Effector memory CD8-positive, alpha-beta T cell (primary cell): ENCODE measurements at places on chromosomes 11 and 22.

DNA sequence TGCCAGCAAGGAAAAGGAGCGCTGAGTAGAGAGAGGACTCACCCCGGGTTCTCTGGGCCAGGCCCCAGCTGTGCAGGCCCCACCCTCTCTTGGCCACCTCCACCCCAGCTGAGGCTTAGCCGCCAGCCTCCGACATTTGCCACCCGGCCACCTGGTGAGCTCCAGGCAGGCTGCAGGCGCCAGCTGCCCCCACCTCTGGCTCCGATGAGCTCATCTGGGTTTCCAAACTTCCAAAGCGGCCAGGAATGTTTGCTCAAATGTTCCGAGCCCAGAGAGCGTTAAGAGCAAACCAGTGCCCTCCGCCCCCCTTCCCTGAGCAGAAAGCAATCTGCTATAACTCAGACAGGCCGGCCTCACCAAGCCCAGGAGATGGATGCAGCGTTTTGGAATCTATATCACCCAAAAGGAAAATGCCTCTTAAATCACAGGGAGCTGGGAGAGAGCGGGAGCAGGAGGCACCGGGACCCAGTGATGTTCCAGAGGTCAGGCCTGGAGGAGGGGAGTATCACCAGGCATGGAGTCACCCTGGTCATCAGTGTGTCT, 9.1 kb upstream of the MN1 start:
- H3K27ac ChIP-seq: no peak overlapping the region
- no peaks in the 10 kb centered on the region for H3K36me3 ChIP-seq
- no peak for DNase-seq
- H3K4me1 ChIP-seq: peaks cover under 1% of the 10 kb centered on the region

GRCh38 chr11:103024086-103024485, 67.9 kb downstream of the DCUN1D5 start:
- no peaks in the 10 kb centered on the region for H3K36me3 ChIP-seq
- no peak for DNase-seq
- H3K4me3 ChIP-seq: no peak overlapping the region

DNA sequence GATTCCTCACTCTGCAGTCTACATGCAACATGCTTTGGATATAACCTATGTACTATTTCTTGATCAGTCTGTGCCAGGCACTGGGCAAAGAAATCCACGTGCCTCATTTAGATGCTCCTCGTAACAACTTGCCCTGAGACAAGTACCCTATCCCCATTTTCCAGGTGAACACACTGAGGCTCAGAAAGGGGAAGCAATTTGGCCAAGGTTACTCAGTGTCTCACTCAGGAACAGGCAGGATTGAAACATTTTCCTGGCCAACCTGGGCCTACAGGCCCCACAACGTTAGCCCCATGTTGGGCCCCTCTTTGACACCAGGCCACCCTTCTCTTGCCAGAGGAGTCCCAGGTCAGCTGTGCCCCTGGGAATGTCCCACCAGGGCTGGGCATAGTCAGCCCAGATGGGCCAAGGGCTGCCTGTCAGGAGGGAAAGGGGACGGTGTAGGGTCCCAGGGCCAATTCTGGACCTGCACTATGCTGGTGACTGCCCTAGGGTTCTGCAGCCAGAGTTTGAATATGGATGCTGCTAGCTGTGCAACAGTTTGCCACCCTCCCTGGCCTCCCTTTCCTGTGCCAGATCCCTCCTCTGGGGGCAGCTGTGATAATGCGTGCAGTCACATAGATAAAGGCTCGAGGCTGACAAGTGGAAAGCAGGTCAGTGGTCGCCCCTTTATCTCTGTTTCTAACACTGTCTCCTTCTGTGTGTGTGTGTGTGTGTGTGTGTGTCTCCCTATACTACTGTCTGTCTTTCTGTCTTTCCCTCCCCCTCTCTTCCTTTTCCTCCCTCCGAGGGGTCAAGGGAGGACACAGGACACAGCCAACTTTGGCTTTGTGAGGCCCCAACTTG, 10.4 kb upstream of the EMID1 start:
- H3K4me3 ChIP-seq: no peak overlapping the region
- no peak overlapping the region for H3K27ac ChIP-seq
- H3K4me1 ChIP-seq: no peaks in the 10 kb centered on the region
- DNase-seq: no peak
- H3K36me3 ChIP-seq: peaks cover 4% of the 10 kb centered on the region
- no peaks in the 10 kb centered on the region for H3K27me3 ChIP-seq

- no peaks in the 10 kb centered on the region for H3K4me1 ChIP-seq
- DNase-seq: no peak
- H3K4me3 ChIP-seq: no peak overlapping the region
- no peak overlapping the region for H3K27ac ChIP-seq
Observed at GRCh38 chr11:32704261-32704660, 90.2 kb downstream of the CCDC73 start.

DNA sequence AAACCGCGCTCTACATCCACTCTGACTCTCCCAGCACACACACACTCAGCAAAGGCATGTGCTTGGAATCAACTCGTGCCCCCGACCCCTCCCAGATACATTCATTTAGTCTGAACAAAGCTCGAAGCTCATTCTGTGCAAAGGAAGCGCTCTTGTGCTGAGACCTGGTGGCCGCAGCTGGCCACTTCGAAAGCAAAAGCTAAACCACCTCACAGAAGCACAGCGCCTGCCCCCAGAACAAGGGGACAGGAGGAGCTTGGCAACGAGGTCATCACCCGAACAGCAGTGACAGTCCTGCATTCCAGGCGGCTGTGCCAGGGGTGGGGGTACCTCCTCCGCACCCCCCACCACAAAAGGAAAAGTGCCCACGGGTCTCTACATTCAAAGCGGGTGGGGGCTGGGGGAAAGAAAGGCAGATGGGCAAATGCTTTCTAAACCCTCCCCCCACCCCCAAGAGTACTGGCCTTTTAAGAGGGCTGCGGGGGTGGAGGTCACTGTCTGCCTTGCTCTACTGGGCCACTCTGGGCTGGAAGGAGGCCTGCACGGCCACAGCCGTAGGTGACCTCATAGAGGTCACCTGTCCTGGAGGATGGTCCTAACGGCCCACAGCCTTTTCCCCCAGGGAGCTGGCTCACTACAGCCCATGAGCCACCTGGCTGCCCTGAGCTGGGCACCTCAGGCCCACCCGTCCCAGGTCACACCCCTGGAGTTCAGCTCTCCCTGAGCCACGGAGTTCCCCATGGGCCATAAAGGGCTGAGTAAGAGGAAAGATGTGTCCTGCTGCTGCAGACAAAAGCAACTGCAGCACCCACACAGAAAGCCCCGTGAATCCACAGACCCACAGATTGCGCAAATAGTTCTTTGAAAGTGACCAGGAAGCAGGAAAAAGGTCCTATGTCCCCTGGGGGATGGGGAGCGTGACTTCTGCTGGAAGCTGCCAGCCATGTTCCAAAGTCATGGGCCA, 21.3 kb downstream of the CBX7 start:
- H3K4me3 ChIP-seq: no peak overlapping the region
- H3K27me3 ChIP-seq: no peaks in the 10 kb centered on the region
- peaks cover 4% of the 10 kb centered on the region for H3K4me1 ChIP-seq
- no peak for DNase-seq
- peaks cover 7% of the 10 kb centered on the region for H3K36me3 ChIP-seq
- H3K27ac ChIP-seq: peak overlapping the region; percentile 61

DNA sequence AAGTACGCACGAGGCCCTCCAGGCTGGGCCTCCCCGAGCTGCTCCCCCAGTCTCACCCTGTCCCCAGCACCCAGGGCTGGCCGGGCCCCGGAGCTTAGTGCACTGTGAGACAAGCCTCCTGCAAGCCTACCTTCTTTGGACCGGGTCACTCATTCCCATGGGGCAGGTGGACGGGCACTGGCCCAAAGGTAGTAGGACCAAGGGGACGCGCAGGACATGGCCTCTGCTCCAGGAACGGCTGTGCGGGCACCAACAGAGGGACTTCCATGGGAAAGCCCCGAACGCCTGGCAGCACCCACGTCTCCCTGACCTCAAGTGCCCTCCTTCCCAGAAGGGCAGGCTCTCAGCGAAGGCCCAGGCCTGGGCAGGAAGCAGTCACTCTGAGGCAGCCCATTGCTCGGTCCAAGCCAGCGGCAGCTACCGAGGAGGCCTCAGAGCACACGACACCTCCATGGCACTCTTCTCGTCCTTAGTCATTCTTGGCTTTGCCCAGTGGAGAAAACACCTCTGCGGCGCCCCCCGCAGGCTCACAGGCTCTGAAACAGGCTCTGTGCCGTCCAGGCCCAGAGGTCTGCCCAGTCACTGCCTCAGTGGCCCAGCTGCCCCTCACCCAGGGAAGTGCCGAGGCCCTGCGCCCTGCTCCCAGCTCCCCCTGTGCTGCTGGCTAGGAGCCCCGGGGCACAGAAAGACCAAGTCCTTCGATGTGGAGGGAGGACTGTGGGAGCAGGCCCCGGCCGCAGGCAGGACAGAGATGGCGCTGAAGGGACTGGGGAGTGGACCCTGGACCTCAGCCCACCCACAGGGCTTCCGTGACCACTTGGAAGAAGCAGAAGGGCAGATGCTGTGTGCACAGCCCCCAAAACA, 3.8 kb downstream of the MOB2 start:
- peak overlapping the region; percentile 87 for H3K27ac ChIP-seq
- no peak overlapping the region for H3K4me3 ChIP-seq
- DNase-seq: no peak
- H3K36me3 ChIP-seq: peaks cover 33% of the 10 kb centered on the region
- no peaks in the 10 kb centered on the region for H3K27me3 ChIP-seq

GRCh38 chr22:19516378-19517170, 7.6 kb downstream of the CLDN5 start:
- no peak for DNase-seq
- H3K27me3 ChIP-seq: peaks cover under 1% of the 10 kb centered on the region
- no peak overlapping the region for H3K4me3 ChIP-seq

DNA sequence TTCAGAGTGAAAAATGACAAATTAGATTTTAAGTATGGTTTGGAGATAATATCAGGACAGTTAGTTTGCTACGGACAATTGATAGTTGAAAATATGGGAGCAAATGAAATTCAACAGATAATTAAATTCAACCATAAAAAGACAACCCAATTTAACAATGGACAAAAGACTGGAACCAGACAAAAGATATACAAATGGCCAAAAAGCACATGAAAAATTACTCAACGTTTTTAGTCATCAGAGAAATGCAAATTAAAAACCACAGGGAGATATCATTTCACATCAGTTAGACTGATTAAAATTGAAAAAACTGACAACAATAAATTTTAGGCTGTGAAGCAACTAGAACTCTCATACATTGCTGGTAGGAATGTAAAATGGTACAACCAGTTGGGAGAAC, 27.2 kb downstream of the SIK2 start:
- H3K4me3 ChIP-seq: no peak overlapping the region
- peaks cover 7% of the 10 kb centered on the region for H3K4me1 ChIP-seq
- H3K27ac ChIP-seq: no peak overlapping the region
- no peaks in the 10 kb centered on the region for H3K27me3 ChIP-seq
- DNase-seq: no peak

GRCh38 chr11:82560836-82561235, 172.8 kb downstream of the FAM181B start:
- H3K27ac ChIP-seq: no peak overlapping the region
- no peaks in the 10 kb centered on the region for H3K4me1 ChIP-seq
- DNase-seq: no peak
- H3K27me3 ChIP-seq: no peaks in the 10 kb centered on the region
- H3K4me3 ChIP-seq: no peak overlapping the region

DNA sequence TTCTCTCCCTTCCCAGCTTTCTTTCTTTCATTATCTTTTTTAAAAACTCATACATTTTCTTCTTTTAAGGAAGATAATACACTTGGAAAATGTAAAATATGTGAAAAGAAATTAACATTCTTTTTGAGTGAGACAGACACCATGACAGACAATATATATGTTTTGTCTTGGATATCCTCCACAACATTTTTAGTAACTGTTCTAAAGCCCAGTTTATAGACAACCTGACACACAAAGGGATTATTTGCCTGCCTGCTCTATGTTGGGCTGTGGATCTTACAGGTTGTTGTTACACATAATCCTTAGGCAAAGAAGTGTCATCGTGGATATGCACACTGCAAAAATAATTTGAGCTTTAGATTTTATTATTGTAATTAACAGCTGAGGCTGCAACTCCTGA, 301.4 kb upstream of the PDGFD start:
- H3K4me3 ChIP-seq: no peak overlapping the region
- DNase-seq: no peak
- no peaks in the 10 kb centered on the region for H3K4me1 ChIP-seq
- peaks cover 5% of the 10 kb centered on the region for H3K27me3 ChIP-seq
- H3K27ac ChIP-seq: no peak overlapping the region

- no peaks in the 10 kb centered on the region for H3K36me3 ChIP-seq
- peaks cover 24% of the 10 kb centered on the region for H3K27me3 ChIP-seq
- no peak for DNase-seq
- no peak overlapping the region for H3K4me3 ChIP-seq
- H3K4me1 ChIP-seq: peaks cover 8% of the 10 kb centered on the region
- H3K27ac ChIP-seq: no peak overlapping the region
Observed at GRCh38 chr11:64413417-64413816, 54.5 kb downstream of the RPS6KA4 start.

DNA sequence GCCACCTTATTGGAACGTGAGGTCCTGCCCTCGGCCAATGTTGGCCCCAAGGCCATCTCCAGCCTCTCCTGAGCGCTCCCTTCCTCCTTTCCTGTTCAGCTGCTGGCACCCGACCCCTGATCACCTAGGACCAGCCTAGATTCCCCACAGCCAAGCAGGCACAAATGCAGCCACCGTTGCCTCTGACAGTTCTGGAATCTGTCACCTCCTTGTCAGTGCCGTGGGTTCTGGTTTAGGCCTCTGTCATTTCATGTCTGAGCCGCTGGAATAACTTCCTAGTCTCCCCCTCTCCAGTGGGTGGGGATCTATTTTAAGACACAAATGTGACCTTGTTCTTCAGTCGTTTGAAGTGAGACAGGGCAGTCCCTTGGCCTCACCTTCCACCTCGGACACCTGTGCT, 29.7 kb downstream of the FADS3 start:
- no peaks in the 10 kb centered on the region for H3K4me1 ChIP-seq
- no peak overlapping the region for H3K4me3 ChIP-seq
- no peaks in the 10 kb centered on the region for H3K27me3 ChIP-seq
- H3K27ac ChIP-seq: no peak overlapping the region
- DNase-seq: no peak

GRCh38 chr22:44311855-44312170, 938 bp downstream of the SHISAL1 start:
- H3K36me3 ChIP-seq: no peaks in the 10 kb centered on the region
- H3K27me3 ChIP-seq: no peaks in the 10 kb centered on the region
- H3K4me1 ChIP-seq: peaks cover 16% of the 10 kb centered on the region
- H3K27ac ChIP-seq: no peak overlapping the region
- no peak overlapping the region for H3K4me3 ChIP-seq

DNA sequence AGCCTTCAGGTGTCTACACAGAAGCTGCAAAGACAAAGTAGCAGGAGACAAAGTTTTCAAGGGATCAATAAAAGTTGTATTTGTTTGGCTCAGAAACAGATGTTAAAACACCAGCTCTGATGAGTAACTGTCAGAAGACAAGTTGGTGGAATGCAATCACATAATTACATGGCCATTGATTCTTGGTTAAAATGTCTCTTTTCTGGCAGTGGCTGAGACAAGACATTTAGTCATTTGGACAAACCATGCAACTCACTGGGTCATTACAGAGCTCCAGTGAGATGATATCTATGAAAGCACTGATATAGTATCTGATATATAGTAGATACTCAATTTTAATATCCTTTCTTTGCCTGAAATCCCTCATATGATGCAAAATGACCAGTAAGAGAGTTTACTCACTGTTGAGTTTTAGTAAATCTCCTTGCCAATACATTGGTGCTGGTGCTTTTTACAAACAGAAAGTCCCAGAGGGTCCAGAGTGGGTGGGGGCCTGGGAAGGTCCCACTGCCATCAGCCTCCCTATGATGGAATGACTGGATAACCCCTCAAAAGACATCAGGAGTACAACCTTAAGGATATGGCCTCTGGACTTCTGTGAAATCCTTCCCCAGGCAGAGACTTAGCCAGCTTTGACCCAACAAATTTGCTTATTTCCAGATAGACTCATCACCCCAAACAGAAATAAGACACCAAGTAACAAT, 95.0 kb downstream of the SLC1A2 start:
- no peaks in the 10 kb centered on the region for H3K27me3 ChIP-seq
- no peaks in the 10 kb centered on the region for H3K36me3 ChIP-seq
- no peak for DNase-seq
- H3K4me3 ChIP-seq: no peak overlapping the region
- H3K27ac ChIP-seq: no peak overlapping the region
